ENCODE measurements at places on chromosomes 11 and 22.
A peak's percentile ranks its signal among the peaks of the same experiment; 100 is the strongest.

DNA sequence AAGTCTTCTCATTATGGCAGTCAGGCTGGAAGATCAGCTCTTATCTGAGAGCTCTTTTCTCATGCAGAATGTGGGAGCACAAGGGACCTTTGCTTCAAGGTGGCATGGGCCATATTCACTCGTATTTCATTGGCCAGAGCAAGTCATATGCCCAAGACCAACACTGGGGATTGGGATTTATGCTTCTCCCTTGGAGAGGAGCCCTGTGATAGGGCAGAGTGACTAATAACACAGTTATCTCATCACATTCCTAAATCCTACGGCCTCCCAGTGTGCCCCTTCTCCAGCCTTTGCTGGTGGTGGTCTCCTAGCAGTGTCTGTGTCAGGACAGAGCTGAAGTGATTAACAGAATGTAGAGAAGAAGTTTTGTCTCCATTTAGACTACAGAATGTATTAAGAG is 48.6 kb downstream of the SYT9 start:
- DNase-seq: no peak

DNA sequence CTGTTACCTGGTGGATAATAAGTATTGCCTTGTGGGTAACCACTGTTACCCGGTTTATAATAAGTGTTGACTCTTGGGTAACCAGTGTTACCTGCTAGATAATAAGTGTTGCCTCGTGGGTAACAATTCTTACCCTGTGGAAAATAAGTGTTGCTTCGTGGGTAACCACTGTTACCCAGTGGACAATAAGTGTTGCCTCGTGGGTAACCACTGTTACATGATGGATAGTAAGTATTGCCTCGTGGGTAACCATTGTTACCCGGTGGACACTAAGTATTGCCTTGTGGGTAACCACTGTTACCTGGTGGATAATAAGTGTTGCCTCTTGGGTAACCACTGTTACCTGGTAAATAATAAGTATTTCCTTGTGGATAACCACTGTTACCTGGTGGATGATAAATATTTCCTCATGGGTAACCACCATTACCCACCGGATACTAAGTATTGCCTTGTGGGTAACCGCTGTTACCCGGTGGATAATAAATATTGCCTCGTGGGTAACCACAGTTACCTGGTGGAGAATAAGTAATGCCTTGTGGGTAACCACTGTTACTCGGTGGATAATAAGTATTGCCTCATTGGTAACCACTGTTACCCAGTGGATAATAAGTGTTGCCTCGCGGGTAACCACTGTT is 8.7 kb upstream of the NXPE4 start:
- DNase-seq: no peak

DNA sequence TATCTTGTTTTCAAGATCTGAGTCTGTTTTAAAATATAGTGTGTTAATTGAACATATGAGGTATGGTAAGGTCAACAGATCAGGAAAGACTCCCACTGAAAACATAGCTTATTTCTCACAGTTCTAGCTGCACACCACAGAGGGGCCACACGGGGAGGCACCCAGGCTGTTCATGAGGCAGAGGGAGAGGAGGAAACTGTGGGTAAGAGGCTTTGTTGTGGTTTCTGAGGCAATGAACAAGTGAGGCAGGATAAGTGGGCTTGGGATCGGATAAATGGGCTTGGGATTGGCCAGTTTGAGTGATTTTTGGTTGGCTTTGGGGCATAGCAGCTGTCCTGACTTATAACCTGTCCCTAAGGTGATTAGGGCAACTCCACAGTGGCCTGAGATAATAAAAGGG is 242.1 kb downstream of the LUZP2 start:
- peak; percentile 56 for DNase-seq

DNA sequence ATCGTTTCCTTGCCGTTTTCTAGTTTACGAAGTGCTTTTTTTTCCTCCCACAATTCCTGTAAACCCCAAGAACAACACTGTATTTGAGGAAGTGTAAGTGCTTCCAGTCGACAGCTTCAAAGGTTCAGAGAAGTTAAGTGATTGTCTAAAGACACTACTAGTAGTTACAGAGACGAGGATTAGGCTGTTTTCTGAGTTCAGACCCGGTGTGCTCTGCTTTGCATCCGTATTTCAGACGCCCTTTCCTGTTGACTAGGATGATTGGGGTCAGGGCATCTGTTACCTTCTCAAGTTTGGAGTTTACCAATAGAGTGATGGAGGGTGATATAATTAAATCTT is 430 bp downstream of the CLP1 start:
- peak; percentile 36 for DNase-seq

DNA sequence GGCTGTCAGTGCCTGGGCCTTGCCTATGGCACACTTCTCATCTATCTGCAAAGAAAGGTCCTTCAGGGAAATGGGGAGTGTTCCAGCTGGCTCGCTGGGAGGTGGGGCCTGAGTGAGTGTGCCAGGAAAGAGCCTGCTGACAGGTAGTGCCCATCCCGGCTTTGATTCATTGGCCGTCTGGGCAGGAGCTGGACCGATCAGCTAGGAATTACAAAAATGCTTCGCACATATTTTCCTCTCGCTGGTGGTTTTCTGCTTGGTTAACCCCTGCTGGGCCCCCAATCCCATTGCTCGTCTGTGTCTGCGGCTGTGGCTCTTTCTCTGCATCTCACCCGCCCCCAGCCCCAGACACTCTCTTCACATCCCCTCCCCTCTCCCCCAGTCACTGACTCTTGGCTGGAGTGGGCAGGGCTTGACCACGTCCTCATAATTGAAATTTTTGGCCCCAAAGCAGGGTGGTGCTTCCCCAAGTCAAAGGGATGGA is 10.8 kb downstream of the LIF start:
- no peak for DNase-seq

DNA sequence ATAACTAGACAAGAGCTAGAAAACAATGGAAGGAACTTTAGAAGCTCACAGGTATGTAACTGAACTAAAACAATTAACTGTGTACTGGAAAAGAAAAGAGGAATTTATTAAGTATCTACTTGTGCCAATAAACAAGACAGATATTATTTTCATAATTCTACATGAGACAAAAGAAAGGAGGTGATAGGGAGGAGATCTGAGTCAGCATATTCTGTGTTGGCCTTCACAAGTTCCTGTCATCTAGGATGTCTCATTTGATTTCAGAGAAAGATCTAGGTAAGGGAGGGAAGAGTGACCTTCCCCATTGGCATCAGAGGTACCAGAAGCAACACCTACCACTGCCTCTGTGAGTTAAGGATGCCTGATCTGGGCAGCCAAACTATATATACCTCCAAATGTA is 34.8 kb upstream of the TEAD1 start:
- DNase-seq: no peak

GRCh38 chr11:8601376-8602133 is 7.5 kb upstream of the STK33 start:
- no peak for DNase-seq

DNA sequence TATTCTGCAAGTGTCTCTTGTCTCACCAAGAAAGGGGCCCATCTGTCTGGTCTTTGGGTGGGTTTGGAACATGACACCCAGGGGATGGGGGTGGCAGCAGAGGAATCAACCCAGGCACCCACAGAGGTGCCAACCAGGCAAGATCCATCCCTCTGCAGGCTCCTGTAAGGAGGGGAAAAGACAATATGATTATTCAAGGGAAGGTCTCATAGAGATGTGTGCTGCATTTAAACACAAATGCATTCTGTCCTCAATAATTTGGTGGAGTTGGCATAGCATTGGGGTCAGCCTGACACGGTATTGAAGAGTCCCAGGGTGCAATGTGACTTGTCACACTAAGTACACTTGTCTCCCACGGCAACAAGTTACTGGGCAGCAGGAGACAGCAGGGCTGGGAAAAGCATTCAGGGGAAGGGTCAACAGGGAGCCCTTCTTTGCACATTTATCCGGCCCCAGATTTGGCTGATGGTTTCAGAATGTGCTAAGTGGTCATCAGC is 33.1 kb upstream of the SPON1 start:
- no peak for DNase-seq

- DNase-seq: no peak
Measured at GRCh38 chr11:133038850-133039249, 493.5 kb downstream of the OPCML start.

DNA sequence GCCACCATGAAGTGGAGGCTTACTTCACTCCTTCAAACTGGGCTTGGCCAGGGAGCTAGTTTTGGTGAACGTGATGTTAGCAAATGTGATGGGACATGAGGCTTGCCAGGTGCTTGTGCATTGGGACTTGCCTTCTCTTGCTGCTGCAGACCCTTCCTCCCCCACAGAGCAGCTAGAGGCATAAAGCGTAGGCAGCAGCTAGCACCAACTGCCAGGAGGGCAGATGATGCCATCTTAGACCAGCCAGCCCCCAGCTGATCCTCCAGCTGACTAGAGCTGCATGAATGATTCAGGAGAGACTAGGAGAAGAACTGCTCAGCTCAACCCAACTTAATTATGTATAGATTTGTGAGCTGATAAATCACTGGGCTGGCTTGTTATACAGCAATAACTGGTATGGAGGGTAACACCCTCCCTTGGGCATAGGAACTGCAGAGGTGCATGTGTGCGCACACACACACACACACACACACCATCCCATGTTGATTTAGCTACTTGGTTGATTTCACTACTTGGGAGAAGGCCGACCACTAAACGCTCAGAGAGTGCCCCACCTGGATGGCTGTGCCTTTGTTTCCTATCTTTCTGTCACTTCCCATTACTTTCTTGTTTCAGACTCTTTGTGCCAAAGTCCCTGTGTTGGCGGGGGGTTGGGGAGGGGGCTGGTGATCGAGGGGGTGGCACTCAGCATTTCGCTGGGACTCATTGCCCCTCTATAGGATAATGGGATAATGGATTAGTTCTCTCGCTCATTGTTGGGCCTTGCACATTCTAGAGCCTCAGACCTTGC is 202.8 kb downstream of the ADAMTS15 start:
- no peak for DNase-seq

GRCh38 chr11:5705688-5706087 is 16.1 kb downstream of the TRIM22 start:
- no peak for DNase-seq

DNA sequence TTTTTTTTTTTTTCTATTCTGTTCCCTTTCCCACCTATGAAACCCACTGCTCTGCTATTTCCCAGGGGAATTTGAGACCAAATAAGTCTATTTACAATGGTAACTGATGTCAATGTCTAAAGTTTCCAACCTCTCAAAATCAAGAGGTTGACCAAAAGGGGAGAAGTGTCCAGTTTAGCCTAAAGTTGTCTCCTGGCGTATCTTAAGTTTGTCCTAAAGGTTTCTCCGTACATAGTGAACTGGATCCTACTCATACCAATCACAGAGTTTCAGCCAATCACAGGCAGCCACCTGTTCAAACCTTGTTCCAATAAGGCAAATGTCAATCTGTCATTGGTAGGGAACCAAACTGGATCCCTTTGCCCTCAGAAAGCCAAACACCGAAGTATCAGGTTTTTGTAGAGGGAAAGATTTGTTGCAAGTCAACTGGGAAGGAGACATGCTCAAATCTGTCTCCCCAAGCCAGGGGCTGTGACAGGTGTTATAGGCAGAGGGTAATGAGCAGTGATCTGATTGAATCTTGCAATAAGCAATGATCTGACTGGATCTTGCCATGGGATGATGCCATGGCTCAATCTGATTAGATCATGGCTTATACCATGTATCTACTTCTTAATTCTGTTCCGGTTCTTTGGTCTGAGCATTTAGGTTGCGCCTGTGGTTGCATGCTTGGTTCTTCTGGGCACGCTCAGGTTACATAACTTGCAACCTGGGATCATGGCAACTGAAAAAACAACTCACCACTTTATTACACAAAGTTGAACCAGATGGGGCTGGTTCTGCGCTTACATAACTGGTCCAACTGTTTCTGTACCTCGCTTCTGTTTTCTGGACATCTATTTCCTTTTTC is 1.1 kb upstream of the VPS37C start:
- DNase-seq: peak; percentile 79

DNA sequence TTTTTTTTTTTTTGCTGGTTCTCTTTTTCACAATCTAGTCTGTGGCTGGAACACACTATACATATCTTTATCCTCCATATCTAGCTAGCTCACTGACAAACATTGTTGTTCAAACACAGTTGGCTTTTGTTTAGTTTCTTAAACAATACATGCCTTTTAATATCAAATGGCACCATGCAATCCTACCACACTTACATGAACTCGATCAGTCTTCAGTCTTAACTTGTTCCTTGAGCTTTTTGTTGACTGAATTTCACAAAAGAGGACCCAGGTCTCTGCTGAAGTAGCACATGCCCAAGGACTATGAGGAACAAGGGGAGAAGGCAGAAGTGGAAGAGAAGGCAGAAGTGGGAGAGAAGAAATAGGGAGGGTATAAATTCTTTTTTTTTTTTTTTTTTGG is 25.5 kb downstream of the TMEM123 start:
- peak; percentile 71 for DNase-seq

- DNase-seq: no peak
Measured at GRCh38 chr11:67374571-67375281, 1.3 kb upstream of the CLCF1 start.

- no peak for DNase-seq
Measured at GRCh38 chr11:109383306-109383705, 38.7 kb upstream of the C11orf87 start.

GRCh38 chr11:108758458-108758857 is 93.6 kb downstream of the DDX10 start:
- DNase-seq: no peak

DNA sequence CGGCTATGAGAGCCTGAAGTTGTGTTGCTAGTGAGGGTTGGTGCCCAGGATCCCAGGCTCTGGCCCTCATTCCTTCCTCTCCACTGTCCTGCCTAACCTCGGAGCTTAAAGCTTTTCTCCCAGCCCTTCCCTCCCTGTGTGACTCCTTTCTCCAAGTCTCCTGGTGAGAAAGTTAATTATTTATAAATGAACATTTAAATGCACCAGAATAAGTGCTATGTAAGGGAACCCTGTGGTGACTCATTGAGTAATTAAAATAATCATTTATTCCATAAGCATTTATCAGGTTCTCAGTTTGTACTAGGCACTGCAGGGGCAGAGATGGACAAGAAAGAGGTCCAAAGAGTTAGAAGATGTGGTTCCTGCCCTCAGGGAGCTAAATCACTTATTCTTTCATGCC is 89.1 kb upstream of the ISX start:
- no peak for DNase-seq

GRCh38 chr22:31451709-31452571 is 37.7 kb downstream of the EIF4ENIF1 start:
- DNase-seq: peak; percentile 29

- no peak for DNase-seq
Measured at GRCh38 chr11:31820438-31820818, 9.3 kb upstream of the PAX6 start.

GRCh38 chr11:78961247-78961646 is 386.6 kb upstream of the NARS2 start:
- no peak for DNase-seq

GRCh38 chr11:1500466-1501420 is 14.2 kb upstream of the MOB2 start:
- DNase-seq: no peak

- no peak for DNase-seq
Measured at GRCh38 chr11:114131461-114131864, 72.0 kb downstream of the ZBTB16 start.

- peak; percentile 69 for DNase-seq
Measured at GRCh38 chr11:47863189-47863897, 15.2 kb upstream of the NUP160 start.

GRCh38 chr22:50610581-50610980 is 10.0 kb downstream of the MAPK8IP2 start:
- DNase-seq: no peak
